CD4-positive, alpha-beta T cell treated with Interleukin-15 for 4 hours (primary cell): ENCODE measurements at places on chromosomes 12 and 14.

- DNase-seq = no peak
These were observed 248.6 kb downstream of the ZFP36L1 start for GRCh38 chr14:68544081-68544892.

DNA sequence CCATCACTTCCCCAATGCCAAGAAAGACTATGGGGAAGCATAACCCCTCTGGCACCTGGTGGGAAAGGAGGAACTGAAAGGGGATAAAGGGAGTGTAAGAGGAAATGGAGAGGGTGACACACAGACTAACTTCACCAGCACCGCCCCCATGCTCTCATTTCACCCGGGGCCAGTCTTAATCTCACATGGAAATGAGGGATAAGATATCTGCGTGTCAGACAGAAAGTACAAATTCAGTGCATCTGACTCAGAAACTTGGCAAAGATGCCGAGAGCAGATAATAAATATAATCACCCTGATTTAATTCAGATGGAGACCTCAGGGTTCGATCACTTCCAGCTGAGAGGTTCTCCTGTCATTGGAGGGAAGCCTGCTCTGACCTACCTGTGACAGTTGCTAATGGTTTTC, 191.6 kb downstream of the DUSP6 start:
- no peak for DNase-seq

DNA sequence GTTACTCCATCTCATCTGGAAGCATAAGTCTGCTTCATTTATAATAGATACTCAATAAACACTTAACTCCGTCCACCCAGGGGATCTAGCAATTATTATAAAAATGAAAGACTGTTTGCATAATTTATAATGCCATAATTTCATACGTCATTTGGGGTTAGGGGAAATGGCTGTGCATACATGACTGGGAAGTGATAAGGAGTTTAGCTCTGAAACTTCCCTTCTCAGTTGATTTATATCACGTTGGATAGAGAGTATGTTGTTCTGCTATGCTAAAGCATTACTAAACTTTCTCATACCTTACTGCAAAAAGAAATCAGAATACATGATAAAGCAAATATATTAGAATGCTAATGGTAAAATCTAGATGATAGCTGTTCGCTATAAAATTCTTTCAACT, 90.4 kb upstream of the DYNC1H1 start:
- no peak for DNase-seq

DNA sequence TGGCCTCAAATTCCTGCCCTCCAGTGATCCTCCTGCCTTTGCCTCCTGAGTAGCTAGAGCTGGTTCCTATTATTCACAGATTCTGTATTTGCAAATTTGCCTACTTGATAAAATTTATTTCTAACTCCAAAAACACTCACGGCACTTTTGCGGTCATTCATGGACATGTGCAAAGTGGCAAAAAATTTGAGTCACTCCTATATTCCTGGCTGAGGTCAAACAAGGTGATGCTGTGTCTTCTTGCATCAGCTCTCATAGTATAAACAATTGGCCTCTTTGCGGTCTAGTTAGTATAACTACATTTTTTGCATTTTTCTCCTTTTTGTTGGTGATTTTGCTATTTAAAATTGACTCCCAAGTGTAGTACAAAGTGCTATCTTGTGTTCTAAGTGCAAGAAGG, 24.7 kb downstream of the ATF1 start:
- DNase-seq = no peak

DNA sequence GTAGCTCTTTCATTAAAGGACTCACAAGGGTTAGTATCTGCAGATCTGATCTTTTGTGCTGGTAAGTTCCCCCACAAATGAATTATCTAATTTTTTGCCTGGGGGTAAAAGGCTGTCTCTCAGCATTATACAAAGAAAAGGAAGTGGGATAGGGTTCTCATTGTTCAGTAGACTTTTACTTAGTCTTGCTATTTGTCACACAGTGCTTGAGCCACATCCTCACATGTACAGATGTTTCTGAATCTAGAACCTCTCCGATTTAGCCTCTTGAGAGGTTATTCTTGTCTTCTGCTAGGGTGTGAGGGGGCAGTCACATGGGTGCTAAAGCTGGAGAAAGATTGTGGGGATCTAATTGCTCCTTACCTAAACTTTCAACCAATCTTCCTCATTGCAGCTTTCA, 93.0 kb downstream of the SLC41A2 start:
- no peak for DNase-seq

- no peak for DNase-seq
These were observed 3.6 kb upstream of the EID3 start for GRCh38 chr12:104299842-104300481.

- no peak for DNase-seq
These were observed 234.3 kb upstream of the PLEKHG7 start for GRCh38 chr12:92468358-92469020.

- no peak for DNase-seq
These were observed 8.4 kb downstream of the KIF26A start for GRCh38 chr14:104146651-104147345.

- no peak for DNase-seq
These were observed 2.3 kb downstream of the LRRC74A start for GRCh38 chr14:76828339-76829012.

- DNase-seq = no peak
These were observed 16.2 kb downstream of the MAPKAPK5 start for GRCh38 chr12:111858186-111858585.

DNA sequence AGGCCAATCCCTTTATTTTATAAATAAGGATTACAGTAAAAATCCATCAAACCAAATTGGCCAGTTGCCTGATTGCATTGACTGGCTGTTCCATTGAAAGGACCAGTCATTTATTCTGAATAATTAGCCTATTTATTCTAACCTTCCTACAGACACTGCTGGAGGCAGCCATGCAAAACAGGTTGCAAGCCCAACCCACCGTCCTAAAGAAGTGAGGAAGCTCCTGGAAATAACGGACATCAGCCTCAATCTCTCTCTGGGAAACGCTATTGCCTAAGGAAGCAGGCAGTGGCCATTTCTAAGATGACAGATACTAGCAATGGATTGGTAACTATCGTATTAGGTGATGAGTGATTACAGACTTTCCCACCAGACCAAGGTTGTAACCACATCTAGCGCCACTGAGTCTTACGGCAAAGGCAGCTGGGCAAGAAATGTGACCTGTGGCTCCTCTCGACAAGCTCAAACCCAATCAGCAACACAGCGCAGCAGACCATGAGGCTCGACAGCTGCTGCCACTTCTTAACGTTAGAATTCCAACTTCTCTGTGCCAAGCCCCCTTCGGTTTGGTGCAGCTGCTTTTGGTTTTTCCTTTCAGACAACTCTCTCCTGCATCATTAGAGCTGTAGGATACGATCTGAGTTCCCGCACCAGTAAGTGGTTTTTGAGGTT, 134.2 kb downstream of the KCNK10 start:
- no peak for DNase-seq

DNA sequence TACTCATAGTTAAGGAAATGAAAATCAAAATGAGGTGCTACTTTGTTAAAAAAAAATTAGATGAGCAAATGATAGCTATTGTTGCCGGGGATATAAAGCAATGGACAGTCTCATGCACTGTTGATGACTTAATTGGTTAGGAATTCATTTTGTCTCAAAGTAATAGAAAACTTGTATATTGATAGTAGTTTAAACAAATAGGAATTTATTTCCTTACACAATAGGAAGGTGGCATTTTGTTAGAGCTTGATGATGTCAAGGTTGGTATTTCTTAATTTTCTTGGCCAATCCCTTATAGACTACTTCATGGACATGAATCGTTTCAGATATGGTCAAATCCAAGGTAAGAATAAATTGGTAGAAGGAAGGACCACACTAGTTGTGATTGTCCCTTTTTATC, 7.8 kb downstream of the PRPF39 start:
- DNase-seq = no peak
